ENCODE measurements at places on chromosomes 2 and 18. TPM values are rescaled to one million over a fixed set of nuclear protein-coding genes. Genes with fewer than 3 reads are reported as not detected.

- no peak for DNase-seq
- H3K36me3 ChIP-seq, result no peaks in the 10 kb centered on the region
- H3K27me3 ChIP-seq, result no peaks in the 10 kb centered on the region
- H3K27ac ChIP-seq, result no peak overlapping the region
- no peaks in the 10 kb centered on the region for H3K4me1 ChIP-seq
Observed at GRCh38 chr2:74448771-74449170, 6.1 kb upstream of the INO80B start.

Gene ABCG5
- total RNA-seq, result not detected

- H3K36me3 ChIP-seq, result no peaks in the 10 kb centered on the region
- H3K27me3 ChIP-seq, result no peaks in the 10 kb centered on the region
- H3K4me1 ChIP-seq, result no peaks in the 10 kb centered on the region
- H3K4me3 ChIP-seq, result no peak overlapping the region
- DNase-seq, result no peak
- H3K27ac ChIP-seq, result no peak overlapping the region
Observed at GRCh38 chr18:49846361-49846662, 33.0 kb upstream of the ACAA2 start.

Gene SLC25A12
- 23.5 TPM for total RNA-seq

GRCh38 chr18:38751898-38752297 is 1186.3 kb upstream of the CELF4 start:
- DNase-seq, result peak; percentile 44
- no peaks in the 10 kb centered on the region for H3K27me3 ChIP-seq
- no peak overlapping the region for H3K27ac ChIP-seq

Gene MATN3
- total RNA-seq, result 1.2 TPM

Data from prostate gland (tissue), 2 donors.